ENCODE measurements at places on chromosomes 2 and 18.

DNA sequence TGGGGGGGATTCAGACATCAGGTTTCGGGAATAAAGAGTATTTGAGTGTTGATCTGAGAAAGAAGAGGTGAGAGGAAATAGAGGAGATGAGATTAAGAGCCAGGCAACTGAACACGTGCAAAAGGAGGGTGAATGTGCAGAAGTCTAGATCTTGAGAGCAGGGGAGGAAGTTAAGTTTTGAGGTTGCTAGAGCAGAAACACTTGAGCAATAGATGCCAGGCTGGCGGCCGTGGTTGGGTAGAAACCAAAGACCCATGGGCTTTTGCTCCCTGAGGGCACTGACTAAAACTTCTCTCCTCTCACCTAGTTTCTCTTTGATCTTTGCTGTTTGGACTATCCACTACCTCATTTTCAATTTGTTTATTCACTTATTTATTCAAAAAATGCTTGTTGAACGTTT, 116.0 kb downstream of the CDC42EP3 start:
- DNase-seq: peak; percentile 10

GRCh38 chr2:68387408-68388350, 22.6 kb downstream of the PLEK start:
- no peak for DNase-seq

- peak; percentile 16 for DNase-seq
Measured at GRCh38 chr2:50535971-50536759, 495.8 kb downstream of the NRXN1 start.

GRCh38 chr2:101770726-101771125, 73.2 kb downstream of the MAP4K4 start:
- DNase-seq: peak; percentile 62

GRCh38 chr18:79672490-79673276, 6.9 kb upstream of the CTDP1 start:
- DNase-seq: no peak
